ENCODE measurements at places on chromosomes 3 and 15. TPM values are rescaled to one million over a fixed set of nuclear protein-coding genes. Genes with fewer than 3 reads are reported as not detected.

The CSPG4 gene
- total RNA-seq: 0.06 TPM

The COL6A5 gene
- total RNA-seq: not detected

The PLA2G4B gene
- 50.4 TPM for total RNA-seq

The ZNF860 gene
- not detected for total RNA-seq

The SLC24A5 gene
- not detected for total RNA-seq

The GOLGA6A gene
- 0.50 TPM for total RNA-seq

The GOLGA8M gene
- 3.2 TPM for total RNA-seq

The NUP210 gene
- total RNA-seq: 148 TPM

The AHSG gene
- total RNA-seq: 1.8 TPM

The SLC22A13 gene
- total RNA-seq: 0.79 TPM

The GHSR gene
- total RNA-seq: not detected

The ZNF501 gene
- 5.6 TPM for total RNA-seq

The SHQ1 gene
- 29.0 TPM for total RNA-seq

The PAQR5 gene
- 0.03 TPM for total RNA-seq

The GNAT1 gene
- total RNA-seq: 0.28 TPM

The RPL29 gene
- 1,692 TPM for total RNA-seq

The GABRR3 gene
- not detected for total RNA-seq

The ZNF774 gene
- 0.85 TPM for total RNA-seq

The SPRED1 gene
- total RNA-seq: 0.70 TPM

The CHRNA5 gene
- total RNA-seq: 0.37 TPM

The LTK gene
- total RNA-seq: 3.9 TPM

The C3orf20 gene
- 0.37 TPM for total RNA-seq

The ERICH6 gene
- not detected for total RNA-seq

The LRRC34 gene
- 0.56 TPM for total RNA-seq

The TARS3 gene
- 25.6 TPM for total RNA-seq

The CADM2 gene
- not detected for total RNA-seq

The CCR8 gene
- 3.0 TPM for total RNA-seq

The CGNL1 gene
- not detected for total RNA-seq

The KCNAB1 gene
- not detected for total RNA-seq

The FBXO40 gene
- total RNA-seq: not detected

The A4GNT gene
- not detected for total RNA-seq

The TTC21A gene
- 7.6 TPM for total RNA-seq

The C3orf49 gene
- not detected for total RNA-seq

The CASR gene
- total RNA-seq: 0.21 TPM

The MELTF gene
- total RNA-seq: 1.3 TPM

The NKTR gene
- 238 TPM for total RNA-seq

The UROC1 gene
- total RNA-seq: not detected

The TTC23 gene
- total RNA-seq: 0.18 TPM

The TMOD2 gene
- total RNA-seq: 17.2 TPM

The CCDC14 gene
- total RNA-seq: 27.8 TPM

The AADACL2 gene
- not detected for total RNA-seq

The CCDC54 gene
- not detected for total RNA-seq

The SCN11A gene
- 0.08 TPM for total RNA-seq

The GABRG3 gene
- not detected for total RNA-seq

The DAZL gene
- total RNA-seq: not detected

The SPATA12 gene
- not detected for total RNA-seq

The SCN5A gene
- not detected for total RNA-seq

The CSTA gene
- total RNA-seq: not detected

The CTNNB1 gene
- 173 TPM for total RNA-seq

The CCDC33 gene
- total RNA-seq: not detected

Measured in T-cell (primary cell).